ENCODE measurements at places on chromosomes 5 and 9.

GRCh38 chr5:158007336-158007735 lies 148.4 kb upstream of the CLINT1 start:
- no peak for DNase-seq
- H3K27me3 ChIP-seq, result peaks cover 5% of the 10 kb centered on the region
- no peaks in the 10 kb centered on the region for H3K4me1 ChIP-seq

GRCh38 chr5:10288592-10289219 lies 19.0 kb downstream of the CMBL start:
- no peak overlapping the region for H3K27ac ChIP-seq
- H3K4me1 ChIP-seq, result no peaks in the 10 kb centered on the region
- H3K4me3 ChIP-seq, result no peak overlapping the region
- peaks cover 10% of the 10 kb centered on the region for H3K27me3 ChIP-seq

DNA sequence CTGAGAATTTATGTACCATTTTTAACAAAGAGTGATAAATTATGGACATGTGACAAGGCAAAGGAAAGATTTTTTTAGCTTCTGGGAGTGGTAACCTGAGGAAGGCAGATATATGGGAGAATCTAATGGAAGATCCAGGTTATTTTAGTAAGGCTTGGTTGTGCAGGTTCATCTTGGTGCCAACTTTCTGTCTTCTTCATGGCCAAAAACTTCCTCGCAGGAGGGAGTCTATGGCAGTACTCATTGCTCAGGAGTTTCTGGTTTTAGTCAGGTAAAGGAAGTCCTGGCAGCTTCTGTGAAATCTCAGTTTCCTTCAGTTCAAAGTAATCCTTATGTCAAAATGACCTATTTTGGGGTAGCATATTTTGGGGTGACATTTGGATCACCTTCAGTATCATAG lies 248.3 kb upstream of the KCNN2 start:
- no peak overlapping the region for H3K27ac ChIP-seq
- DNase-seq, result no peak
- no peaks in the 10 kb centered on the region for H3K27me3 ChIP-seq
- H3K4me3 ChIP-seq, result no peak overlapping the region
- H3K36me3 ChIP-seq, result no peaks in the 10 kb centered on the region

DNA sequence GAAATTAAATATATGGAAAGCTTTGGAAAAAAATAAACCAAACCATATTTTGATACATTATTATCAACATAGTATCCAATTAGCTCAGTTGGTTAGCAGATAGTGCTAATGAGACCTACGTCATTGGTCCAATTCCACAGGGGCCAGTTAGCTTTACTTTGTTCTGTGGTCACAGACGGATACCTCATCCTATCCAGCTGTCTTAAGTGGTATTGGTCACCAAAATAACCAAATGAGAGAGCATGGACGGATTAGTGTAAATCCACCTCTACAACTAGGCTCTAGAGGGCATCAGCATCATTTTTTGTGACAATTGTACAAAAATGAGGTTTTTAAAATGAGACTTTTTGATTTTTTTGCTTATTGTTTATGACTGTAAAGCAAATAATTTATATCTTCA lies 364.2 kb downstream of the KIAA0825 start:
- H3K27me3 ChIP-seq, result no peaks in the 10 kb centered on the region
- no peak for DNase-seq
- no peak overlapping the region for H3K4me3 ChIP-seq
- H3K4me1 ChIP-seq, result no peaks in the 10 kb centered on the region
- no peak overlapping the region for H3K27ac ChIP-seq

DNA sequence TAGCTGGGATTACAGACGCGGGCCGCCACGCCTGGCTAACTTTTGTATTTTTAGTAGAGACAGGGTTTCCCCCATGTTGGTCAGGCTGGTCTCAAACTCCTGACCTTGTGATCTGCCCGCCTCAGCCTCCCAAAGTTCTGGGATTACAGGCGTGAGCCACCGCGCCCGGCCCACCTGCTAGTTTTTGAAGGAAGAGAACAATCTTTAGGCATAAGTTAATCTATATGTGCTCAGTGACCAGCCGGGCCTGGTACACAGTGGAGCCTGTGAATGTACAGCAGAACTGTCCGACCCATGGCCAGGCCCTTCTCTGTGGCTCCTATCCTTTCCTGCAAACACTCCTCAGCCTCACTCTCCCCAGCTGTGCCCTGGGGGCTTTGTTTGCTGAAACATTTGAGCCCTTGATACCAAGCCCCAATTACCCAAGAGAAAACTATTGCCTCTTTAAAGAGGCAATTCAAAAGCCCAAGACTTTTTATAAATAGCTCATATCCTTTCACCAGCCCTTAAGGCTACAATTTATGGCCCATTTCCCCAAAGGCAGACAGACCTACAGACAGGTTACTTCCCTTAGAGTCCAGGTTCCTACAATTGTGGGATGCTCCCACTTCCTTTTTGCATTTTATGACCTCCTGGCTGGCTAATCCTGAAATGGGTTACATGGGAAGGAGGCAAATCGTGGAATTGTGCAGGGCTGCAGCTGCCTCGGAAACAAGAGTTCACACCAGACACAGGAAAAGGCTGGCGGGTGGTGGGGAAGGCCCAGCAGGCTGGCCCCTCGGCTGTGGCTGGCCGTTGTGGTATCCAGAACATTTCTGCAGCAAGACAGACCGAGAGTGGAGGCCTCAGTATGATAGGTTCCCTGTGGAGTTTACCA lies 37.5 kb downstream of the SPRY4 start:
- H3K36me3 ChIP-seq, result no peaks in the 10 kb centered on the region
- no peak for DNase-seq
- H3K4me3 ChIP-seq, result no peak overlapping the region
- no peak overlapping the region for H3K27ac ChIP-seq

GRCh38 chr9:4010309-4010708 lies 289.6 kb downstream of the GLIS3 start:
- H3K36me3 ChIP-seq, result no peaks in the 10 kb centered on the region
- H3K4me1 ChIP-seq, result no peaks in the 10 kb centered on the region
- H3K4me3 ChIP-seq, result no peak overlapping the region

- no peak overlapping the region for H3K4me3 ChIP-seq
- H3K36me3 ChIP-seq, result no peaks in the 10 kb centered on the region
- H3K27ac ChIP-seq, result no peak overlapping the region
These were observed 175.1 kb upstream of the PITX1 start for GRCh38 chr5:135208903-135209721.

- H3K36me3 ChIP-seq, result no peaks in the 10 kb centered on the region
- DNase-seq, result no peak
- peaks cover 1% of the 10 kb centered on the region for H3K27me3 ChIP-seq
- no peaks in the 10 kb centered on the region for H3K4me1 ChIP-seq
These were observed 69.0 kb upstream of the SLC12A2 start for GRCh38 chr5:128014578-128014977.

DNA sequence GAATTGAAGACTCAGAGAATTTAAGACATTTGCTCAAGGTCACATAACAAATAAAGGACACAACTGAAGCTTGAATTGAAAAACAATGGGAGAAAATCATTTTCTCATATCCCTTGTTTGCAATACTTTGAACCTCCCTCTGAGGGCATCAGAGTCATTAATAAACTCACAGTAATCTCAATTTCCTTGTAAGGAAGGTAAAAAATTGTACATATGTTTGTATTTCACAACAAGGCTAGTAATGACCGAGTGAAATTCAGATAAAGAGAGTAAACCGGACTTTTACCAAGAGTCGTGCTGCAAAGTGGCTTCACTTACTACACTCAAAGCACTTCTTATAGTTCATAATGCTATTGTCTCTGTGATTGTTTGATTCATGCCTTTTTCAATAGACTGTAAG lies 665.0 kb downstream of the NR2F1-AS1 start:
- no peak for DNase-seq
- no peaks in the 10 kb centered on the region for H3K4me1 ChIP-seq
- H3K27me3 ChIP-seq, result peaks cover 2% of the 10 kb centered on the region
- no peak overlapping the region for H3K4me3 ChIP-seq
- no peaks in the 10 kb centered on the region for H3K36me3 ChIP-seq
- no peak overlapping the region for H3K27ac ChIP-seq

GRCh38 chr9:84702471-84702870 lies 32.9 kb downstream of the NTRK2 start:
- no peaks in the 10 kb centered on the region for H3K27me3 ChIP-seq
- H3K27ac ChIP-seq, result no peak overlapping the region
- no peak for DNase-seq
- H3K36me3 ChIP-seq, result no peaks in the 10 kb centered on the region
- peaks cover 12% of the 10 kb centered on the region for H3K4me1 ChIP-seq
- H3K4me3 ChIP-seq, result no peak overlapping the region
